ENCODE measurements at places on chromosomes 1 and 21. TPM values are rescaled to one million over a fixed set of nuclear protein-coding genes. Genes with fewer than 3 reads are reported as not detected.

Gene POGZ
- 82.8 TPM for total RNA-seq

Gene NGF
- total RNA-seq: not detected

Gene MIS18A
- 19.6 TPM for total RNA-seq

Gene APCS
- total RNA-seq: not detected

Gene CLCA1
- not detected for total RNA-seq

Gene PRAMEF13
- not detected for total RNA-seq

Gene CD1E
- total RNA-seq: not detected

Gene SHISA4
- 0.57 TPM for total RNA-seq

Gene OLFML2B
- not detected for total RNA-seq

Gene SH2D1B
- not detected for total RNA-seq

Gene RAVER2
- total RNA-seq: 1.7 TPM

Gene NECTIN4
- total RNA-seq: not detected

Gene KIRREL1
- total RNA-seq: not detected

Gene FAM131C
- total RNA-seq: 0.67 TPM

Gene CRYAA
- not detected for total RNA-seq

Gene LAMC2
- total RNA-seq: 0.05 TPM

Gene PM20D1
- total RNA-seq: 0.94 TPM

Gene ZNF670
- total RNA-seq: 1.2 TPM

Gene HS2ST1
- 20.6 TPM for total RNA-seq
